ENCODE measurements at places on chromosomes 3 and 15.
A peak's percentile ranks its signal among the peaks of the same experiment; 100 is the strongest.

DNA sequence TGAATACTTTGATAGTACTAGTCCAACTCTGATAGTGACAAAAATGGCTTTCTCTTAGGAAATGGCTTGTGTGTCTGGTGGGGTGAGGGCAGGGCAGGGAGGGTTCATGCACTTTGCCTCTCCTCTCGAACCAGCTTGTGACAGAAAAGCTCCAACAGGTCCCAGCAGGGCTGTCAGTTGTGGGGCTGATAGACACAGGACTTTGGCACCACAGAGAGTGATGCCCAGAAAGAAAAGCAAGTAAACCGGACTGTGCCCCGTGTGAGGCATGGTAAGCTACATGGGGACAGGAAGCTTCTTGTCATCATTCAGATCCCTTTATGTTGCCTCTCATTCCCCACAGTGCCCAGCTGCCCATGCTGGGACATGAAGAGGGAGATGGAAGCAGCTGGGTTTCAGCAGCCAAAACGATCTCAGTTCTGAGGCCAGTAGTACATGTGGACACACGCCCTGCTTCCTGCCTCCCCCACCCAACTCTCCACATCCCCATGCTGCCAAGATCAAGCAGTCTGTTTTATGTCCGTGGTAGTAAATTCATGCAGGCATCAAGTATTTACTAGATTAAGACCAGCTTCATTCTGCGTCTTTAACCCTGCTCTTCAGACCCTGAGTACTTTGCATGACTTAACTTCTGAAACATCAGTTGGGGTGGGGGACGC is 29.7 kb upstream of the LIPC start:
- no peak for DNase-seq

GRCh38 chr3:36312351-36312750 is 68.0 kb upstream of the STAC start:
- DNase-seq = no peak

DNA sequence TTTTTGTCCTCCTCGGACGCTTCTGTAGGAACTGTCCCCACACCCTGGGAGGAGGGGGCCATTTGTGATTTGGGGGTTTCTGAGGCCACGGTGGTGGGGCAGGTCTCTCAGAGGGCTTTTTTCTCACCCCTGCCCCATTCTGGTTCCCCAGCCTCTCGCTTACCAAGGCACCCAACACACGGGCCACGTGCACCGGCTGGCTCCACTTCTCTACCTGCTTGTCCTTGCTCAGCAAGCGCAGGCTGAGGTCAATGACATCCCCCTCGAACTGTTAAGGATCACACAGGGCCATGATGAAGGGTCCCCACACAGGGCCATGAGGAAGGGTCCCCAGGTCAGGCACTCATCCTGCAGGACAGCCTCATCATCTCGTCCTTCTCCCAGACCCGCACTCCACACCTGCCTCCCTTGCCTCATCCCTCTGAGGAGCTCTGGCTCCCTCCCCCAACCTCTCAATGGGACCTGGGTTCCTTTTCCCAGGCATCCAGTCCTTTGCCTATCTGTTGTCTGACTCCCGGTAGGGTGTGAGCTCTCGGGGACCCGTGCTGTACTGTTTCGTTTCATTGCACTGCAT is 10.6 kb downstream of the EPB42 start:
- DNase-seq = no peak

GRCh38 chr15:38733331-38733730 is 168.7 kb upstream of the RASGRP1 start:
- no peak for DNase-seq

DNA sequence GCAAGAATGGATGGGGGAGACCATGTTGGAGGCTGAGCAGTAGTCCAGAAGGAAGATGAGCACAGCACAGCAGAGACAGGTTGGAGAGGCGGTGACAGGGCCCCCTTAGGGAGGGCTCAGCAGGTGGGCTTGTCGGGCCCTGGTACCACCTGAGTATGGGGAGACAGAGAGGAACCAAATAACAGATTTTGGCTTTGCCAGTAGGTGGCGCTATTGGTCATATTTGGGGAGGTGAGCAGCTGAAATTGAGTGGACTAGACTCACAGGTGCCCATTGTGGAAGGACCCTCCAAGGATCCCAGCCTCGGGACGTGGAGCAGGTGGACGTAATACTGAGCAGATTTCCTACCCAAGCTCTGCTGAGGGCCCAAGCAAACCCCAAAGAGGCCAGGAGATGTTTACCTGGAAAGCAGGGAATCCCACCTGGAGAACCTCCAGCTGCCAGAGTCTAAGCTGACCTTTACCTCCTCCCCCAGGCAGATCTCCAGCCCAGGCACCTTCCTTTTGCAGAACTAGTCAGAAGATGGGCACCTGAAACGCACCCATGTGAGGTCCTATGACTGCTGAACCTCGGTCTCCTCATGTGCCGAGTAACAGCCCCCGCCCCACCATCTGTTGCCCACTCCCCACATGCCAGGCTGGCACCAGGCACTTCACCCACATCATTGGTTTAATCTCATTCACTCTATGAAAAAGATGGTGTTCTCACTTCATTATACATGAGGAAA is 24.6 kb upstream of the CORO2B start:
- peak; percentile 41 for DNase-seq

DNA sequence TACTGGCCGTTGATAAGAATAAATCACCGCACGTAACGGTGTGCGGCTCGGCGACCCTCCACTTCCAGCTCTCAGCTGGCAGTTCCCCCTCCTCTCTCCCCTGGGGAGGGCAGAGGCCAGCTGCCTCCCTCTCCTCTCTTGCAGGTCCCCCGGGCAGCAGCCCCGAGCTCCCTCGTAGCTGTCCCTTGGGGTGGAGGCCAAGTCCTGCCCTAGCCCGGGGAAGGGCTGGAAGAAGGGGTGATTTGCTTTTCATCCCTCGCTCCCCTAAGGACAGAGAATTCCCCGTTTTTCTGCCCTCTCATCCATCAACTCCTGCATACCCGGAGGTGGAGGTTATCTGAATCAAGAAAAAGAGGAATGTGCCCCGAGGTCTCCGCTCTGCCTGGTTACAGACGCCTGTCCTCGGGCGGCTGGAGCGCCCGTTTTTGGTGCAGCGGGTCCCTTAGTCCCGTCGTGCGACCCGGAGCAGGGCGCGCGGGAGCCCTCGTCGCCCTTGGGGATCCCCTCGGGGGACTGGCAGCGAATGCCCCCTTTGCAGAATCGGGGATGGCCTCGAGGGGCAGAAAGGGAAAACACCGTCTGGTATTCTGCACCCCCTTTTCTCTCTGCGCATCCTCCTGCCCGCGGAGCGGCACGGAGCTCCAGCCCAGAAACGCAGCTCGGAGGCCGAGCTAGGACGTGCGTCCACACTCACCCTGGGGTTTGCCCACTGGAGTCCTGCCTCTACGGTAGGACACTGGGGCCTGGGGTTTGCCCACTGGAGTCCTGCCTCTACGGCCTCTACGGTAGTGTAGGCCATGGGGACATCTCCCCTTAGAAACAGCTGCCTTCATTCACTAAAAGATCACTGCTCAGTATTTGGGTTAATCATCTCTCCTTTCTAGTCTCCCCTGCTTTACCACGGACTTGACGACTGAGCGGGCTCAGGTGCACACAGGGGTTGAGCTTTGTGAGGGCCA is 2.2 kb downstream of the PTPRG start:
- DNase-seq = no peak

All from HFFc6 (cell line).